ENCODE measurements at places on chromosomes 1 and 21.

- DNase-seq = peak; percentile 79
Measured at GRCh38 chr1:242824435-242824834, 299.9 kb upstream of the PLD5 start.

GRCh38 chr1:213997772-213998107, 10.0 kb downstream of the PROX1 start:
- no peak for DNase-seq

GRCh38 chr1:5235355-5235899, 581.0 kb downstream of the AJAP1 start:
- no peak for DNase-seq

DNA sequence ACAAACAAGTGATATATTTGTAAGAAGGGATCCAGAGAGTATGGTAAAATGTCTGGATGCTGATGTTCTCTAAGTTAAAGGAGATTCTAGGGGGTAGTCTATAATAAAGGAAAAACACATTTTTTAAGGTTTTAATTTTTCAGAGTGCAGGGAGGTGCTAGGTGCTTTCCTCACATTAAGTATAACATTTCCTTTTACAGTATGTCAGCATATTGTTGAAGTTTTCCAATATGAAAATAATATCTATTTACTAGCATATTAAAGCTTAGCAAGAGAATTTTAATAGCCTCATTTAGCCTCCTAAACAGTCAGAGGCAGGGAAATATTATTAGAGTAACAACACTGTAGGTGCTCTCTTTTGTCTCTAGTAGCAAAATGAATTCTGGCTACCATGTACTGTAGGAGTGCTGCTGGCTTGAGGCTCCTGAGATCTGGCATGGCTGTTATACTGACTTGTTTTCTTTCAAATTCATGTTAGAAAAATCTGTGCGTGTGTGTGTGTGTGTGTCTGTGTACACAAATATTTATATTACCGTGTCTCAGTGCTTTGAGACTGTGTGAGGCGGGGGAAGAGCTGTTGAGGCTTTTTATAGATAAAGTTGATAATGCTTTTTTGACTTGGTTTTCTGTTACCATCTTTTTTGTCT, 71.0 kb downstream of the POU2F1 start:
- no peak for DNase-seq

DNA sequence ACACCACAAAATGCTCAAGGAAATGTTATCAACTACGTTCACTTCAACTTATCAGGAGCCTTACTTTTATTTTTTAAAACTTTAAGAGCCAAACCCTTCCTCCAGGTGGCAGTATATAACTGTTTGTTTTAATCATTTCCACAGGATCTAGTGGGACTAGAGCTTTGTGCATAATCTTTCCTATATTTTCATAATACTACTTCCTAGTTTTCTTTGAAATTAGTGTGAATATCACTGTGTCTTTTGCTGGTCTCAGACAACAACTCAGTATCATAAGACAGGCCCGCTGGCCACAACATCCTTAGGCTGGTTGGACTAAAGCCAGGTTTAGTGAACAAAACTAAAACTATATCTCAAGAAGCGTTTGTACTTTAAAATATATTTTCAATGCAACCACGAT, 145.5 kb downstream of the TIAM1 start:
- DNase-seq = peak; percentile 73

- DNase-seq = no peak
Measured at GRCh38 chr1:244118109-244118761, 67.2 kb downstream of the ZBTB18 start.

- peak; percentile 48 for DNase-seq
Measured at GRCh38 chr1:62286786-62287224, 32.4 kb downstream of the KANK4 start.

GRCh38 chr1:248402748-248403147, at the start of gene OR2T1:
Gene OR2T1 (plus strand): TSS chr1:248403048. CDS start chr1:248406148, 3,100 bp downstream.
- DNase-seq = no peak

GRCh38 chr1:230827801-230828200, 40.5 kb downstream of the C1orf198 start:
- DNase-seq = no peak

GRCh38 chr1:234244482-234244881, 128.8 kb upstream of the COA6 start:
- DNase-seq = no peak

- no peak for DNase-seq
Measured at GRCh38 chr1:86197206-86197855, 40.8 kb upstream of the COL24A1 start.

DNA sequence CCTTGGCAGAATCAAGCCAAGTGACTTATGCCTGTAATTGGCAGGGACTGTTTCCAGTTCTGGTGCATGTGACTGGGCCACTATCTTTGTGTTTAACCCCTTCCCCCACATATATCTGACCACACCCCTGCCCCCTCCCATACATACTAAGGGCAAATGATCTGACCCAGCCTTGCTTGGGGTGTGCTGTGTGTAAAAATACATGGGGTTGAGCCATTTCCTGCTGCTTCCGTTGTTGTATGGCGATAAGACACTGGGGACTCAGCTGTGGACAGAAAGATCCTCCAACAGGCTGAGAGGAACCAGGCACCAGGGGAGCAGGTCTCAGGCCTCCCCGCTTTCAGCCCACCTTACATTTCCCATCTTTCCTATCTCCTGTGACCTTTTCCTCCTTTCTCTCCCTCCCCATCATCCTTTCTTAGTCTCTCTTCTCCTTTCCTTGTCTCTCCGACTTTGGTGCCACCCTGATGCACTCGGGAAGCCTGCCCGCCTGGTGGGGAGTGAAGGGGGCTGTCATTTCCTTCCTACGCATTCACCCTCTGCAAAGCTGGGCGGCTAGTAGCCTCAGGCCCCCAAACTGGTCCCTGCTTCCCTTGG, 39.7 kb downstream of the TMCC2 start:
- DNase-seq = no peak

DNA sequence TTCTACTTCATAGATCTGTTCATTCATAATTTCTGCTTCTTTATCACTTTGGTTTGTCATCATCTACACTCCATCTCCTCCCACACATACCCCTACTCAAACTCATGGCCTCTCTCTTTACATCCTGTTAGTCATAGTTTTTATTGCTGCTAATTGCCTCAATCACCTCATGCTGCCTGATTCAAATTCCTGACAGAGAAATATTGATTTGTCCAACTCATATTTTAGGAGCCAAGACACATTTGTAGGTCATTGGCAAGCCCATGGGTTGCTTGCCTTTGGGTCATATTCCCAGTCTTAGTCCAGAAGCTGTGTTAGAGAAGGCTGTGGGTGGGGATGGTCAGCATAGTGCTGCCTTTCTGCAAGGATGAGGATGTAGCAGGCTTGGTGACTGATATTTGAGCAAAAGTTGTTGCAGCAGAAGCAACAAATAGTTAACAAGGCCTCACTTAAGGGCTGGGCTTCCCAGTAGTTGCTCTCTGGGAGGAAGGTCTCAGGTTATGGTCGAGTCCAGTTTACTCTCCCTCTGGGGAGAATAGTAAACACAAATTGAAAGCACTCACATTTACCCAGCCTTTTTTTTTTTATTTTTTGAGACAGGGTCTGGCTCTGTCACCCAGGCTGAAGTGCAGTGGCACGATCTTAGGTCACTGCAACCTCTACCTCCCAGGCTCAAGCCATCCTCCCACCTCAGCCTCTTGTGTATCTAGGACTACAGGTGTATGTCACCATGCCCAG, 22.4 kb upstream of the EPS15 start:
- DNase-seq = no peak

- DNase-seq = no peak
Measured at GRCh38 chr1:84693785-84694184, 3.5 kb upstream of the SSX2IP start.

- DNase-seq = no peak
Measured at GRCh38 chr1:30912913-30913652, 4.5 kb upstream of the SDC3 start.

- no peak for DNase-seq
Measured at GRCh38 chr1:91374086-91374485, 30.6 kb downstream of the HFM1 start.

- DNase-seq = no peak
Measured at GRCh38 chr1:160542303-160542945, 19.4 kb upstream of the SLAMF6 start.

DNA sequence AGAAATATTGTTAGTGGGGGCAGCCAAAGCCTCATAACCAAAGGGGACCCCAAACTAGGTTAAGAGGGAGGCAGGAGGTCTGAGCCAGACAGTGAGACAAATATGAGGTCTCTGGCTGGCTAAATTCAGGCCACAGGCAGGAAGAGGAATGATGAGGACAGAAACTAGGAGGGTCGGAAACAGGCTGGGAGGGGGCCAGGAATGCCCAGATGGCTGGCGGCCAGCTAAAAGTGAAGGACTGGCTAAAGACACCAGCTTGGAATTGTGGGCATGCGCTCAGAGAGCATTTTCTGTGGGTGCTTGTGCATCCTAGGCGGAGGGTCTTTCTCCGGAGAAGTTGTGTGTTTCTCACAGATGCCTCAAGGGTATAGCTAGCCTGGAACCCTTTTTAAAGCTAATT, 77.0 kb downstream of the PGM1 start:
- DNase-seq = peak; percentile 39

DNA sequence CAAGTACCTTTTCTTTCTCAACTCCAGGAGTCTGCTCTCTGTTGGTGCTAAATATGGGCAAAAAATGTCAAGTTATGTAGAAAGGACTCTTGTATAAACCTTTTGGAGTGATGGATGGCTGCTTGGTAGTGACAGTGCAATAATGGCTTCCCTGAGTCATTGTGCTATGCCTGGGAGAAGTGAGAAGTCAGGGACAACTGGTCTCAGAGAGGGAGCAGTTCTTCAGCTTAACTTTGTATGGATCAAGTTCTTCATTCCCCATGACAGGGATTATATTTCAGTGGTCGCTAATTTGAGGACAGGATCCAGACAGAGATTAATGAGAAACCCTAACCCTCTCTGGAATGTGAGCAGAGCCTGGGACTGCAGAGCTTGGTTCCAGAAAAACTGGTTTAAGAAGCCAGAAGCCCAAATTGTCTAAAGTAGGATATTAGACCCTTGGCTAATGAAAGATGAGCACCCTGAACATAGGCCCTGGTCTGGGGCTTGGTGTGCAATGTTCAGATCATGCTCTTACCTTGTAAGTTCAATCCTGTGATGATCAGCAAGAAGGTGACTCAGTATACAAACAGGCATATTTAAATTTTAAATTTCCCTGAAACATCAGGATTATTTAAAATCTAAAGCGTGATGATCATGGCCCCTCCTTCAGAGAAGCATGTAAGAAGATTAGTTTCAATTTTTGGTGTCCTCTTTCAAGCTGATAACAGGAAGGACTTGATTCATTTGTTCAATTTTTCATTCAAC, 50.9 kb downstream of the NTMT2 start:
- DNase-seq = peak; percentile 4

GRCh38 chr1:39738622-39739366, at the start of gene PPIE:
Gene PPIE (plus strand): TSS chr1:39738882. CDS start chr1:39738901, 19 bp downstream.
- peak; percentile 95 for DNase-seq

DNA sequence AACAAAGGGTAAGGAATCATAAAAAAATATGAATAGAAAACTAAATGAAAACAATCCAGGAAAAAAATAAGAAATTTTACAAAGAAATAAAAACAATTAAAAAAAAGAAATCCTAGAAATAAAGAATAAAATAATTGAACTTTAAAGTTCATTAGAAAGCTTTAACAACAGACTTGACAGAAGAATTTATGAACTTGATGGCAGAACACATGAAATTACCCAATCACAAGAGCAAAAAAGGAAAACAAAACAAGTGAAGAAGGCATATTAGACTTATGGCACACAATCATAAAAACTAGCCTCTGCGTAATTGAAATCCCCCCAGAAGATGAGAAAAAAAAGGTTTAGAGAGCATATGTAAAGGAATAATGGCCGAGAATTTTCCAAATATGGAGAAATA, 802.5 kb upstream of the B3GALT2 start:
- DNase-seq = no peak

GRCh38 chr1:198678301-198678836, 39.5 kb downstream of the PTPRC start:
- DNase-seq = peak; percentile 45

- DNase-seq = no peak
Measured at GRCh38 chr21:33067043-33067442, 2.9 kb upstream of the OLIG1 start.

- DNase-seq = no peak
Measured at GRCh38 chr1:30511563-30511962, 211.8 kb downstream of the MATN1 start.

- peak; percentile 98 for DNase-seq
Measured at GRCh38 chr21:14901482-14901958, 163.3 kb downstream of the NRIP1 start.

- no peak for DNase-seq
Measured at GRCh38 chr1:102252731-102253505, 256.2 kb upstream of the OLFM3 start.

DNA sequence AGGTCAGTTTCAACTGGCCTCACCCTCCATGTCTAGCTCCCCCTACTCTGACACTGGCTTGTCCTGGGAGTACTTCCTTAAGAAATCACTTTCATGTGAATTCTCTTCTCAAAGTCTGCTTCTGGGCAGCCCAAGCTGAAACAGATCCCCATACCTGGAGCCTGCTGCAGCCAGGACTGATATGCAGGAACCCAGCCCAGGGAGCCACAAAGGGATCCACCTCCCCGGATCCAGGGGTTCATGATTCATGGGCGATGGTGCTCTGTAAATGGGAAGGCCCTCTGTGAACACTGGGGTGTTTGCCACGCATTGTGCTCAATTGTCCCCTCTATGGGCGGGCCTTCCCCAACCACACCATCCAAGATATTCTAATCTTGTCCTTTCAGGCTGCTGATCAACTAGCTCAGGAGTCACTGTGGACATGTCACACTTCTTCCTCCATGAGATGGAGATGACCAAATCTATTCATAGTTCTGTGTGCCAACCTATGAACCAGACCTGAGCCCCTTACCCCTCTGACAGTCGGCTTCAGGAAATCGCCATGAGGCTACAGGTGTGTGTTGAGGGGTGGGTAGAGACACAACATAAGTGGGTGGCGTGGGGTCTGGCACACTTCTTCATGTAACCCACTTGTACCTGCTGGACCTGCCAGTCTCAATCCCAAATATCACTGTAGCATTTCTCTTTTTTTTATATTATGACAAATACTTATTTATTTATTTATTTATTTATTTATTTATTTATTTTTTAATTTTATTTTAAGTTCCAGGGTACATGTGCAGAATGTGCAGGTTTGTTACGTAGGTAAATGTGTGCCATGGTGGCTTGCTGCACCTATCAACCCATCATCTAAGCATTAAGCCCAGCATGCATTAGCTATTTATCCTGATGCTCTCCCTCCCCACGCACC, 41.8 kb downstream of the RUNX3 start:
- no peak for DNase-seq

DNA sequence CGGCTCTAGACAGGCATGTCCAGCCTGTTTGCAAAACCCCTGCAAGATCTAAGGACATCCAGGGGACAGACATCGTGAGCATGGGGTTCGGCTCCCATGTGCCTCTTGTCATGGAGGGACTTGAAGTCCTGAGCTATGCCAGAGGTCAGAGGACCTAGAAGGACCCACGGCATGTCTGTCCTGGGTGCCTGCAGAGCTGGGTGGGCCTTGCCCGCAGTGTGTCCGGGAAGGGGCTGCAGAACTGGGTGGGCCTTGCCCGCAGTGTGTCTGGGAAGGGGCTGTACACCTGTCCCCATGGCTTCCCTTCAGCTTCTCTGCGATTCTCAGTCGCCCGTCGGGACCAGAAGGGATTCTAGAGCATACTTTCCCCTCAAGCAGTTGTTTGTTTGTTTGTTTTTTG, 20.0 kb upstream of the TRAPPC10 start:
- no peak for DNase-seq

All from astrocyte of the hippocampus (primary cell).